ENCODE measurements at places on chromosomes 6 and 20.

DNA sequence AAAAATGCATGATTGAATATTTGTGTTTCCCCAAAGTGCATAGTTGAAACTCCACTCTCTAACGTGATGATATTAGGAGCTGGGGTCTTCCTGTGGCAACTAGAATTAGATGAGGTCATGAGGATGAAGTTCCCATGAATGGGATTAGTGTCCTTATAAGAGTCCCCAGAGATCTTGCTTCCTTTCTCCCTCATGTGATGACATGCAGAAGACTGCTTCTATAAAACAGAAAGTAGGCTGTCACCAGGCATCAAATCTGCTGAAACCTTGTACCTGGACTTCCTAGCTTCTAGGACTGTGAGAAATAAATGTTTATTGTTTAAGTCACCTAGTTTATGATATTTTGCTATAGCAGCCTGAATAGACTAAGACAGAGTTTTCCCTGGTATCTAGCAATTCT, 586.5 kb upstream of the EPHA7 start:
- DNase-seq = no peak

DNA sequence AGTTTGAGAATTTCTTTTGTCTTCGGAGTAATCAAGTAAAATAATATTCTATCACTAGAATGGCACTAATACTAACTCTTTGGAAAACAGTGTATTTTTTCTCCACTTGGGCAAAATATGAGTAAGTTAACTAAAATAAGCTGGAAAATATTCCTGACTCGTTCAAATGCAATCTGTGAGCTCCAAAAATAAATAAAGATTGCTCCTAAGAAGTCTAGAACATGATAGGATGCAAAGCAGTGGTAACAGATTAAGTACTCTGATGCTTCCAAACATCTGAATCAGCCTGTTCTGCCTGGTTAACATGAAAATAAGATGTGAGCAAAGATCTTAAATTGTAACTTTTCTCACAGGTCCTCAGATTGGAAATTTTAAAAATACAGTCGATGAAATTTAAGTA, 285.1 kb upstream of the ID4 start:
- DNase-seq = no peak

GRCh38 chr6:20873425-20874190, 339.4 kb downstream of the CDKAL1 start:
- no peak for DNase-seq

DNA sequence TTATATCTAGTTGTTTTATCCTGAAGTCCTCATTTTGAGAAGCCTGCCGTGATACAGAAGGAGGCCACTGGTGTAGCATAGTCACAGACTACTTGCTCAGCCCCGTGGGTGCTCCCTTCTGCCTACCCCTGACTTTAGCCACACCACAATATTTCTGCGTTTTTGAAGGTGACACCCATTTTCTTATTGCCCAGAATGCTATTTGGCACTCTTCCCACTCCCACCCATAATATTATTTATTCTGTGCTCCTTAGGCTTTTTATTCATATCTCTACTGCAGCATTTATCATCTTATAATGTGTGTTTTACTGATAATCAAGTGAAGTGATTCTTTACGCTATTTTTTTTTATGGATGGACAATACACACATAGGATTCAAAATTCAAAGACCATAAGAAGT, 107.3 kb downstream of the OR2B2 start:
- DNase-seq = no peak

DNA sequence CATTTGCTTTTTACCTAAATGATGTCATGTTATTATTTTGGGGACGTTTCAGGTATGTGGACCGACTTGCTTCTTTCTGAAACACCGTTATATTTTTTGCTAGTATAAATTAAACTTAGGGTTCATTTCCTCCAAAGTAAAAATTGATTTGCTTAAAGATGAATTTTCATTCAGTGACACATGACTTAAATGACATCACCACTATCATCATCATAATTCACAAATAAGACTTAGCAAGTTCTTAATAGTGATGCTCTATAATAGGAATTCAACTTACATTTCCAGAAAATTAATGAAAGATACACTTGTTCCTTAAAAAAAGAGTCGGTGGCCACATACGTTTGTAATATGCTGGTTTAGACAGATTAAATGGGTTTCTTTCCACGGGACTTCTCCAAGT, 9.3 kb downstream of the IRF4 start:
- no peak for DNase-seq

DNA sequence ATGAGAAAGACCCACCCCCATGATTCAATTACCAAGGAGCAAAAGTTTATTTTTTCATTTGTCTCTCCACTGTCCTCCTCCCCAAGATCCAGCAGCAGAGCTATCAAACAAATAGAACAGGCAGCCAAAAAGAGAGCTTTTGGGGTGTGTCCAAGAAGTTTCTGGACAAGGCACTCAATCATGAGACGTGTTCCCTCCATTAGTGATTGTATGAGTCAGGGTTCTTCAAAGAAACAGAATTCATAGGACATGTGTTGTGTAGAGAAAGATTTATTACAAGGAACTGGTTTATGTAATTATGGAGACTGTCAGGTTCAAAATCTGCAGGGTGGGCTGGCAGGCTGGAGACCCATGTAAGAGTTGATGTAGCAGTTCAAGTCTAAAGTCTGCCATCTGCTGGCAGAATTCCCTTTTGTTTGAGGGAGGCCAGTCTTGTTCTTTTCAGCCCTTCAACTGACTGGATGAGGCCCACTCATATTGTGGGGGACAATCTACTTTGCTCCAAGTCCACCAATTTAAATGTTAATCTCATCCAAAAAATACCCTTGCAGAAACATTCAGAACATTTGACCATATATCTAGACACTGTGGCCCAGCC, 248.1 kb upstream of the OPRM1 start:
- DNase-seq = no peak

- no peak for DNase-seq
Measured at GRCh38 chr6:124743420-124743819, 218.8 kb upstream of the RNF217 start.

- DNase-seq = no peak
Measured at GRCh38 chr6:131136021-131136786, 937 bp downstream of the AKAP7 start.

DNA sequence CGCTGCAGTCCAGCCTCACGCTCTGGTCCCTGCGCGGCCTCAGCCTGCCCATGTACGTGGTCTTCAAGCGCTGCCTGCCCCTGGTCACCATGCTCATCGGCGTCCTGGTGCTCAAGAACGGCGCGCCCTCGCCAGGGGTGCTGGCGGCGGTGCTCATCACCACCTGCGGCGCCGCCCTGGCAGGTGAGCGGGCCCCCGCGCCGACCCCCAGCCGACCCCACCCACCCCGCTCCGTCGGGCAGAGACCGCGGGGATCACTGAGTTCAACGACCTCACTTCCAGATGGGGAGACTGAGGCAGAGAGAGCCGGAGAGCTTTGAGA, 545 bp downstream of the SLC35D3 start:
- DNase-seq = no peak

GRCh38 chr6:43636308-43636659, 644 bp downstream of the MAD2L1BP start:
- no peak for DNase-seq

- DNase-seq = no peak
Measured at GRCh38 chr6:62740171-62740570, 454.1 kb upstream of the KHDRBS2 start.

GRCh38 chr20:41501376-41501775, 116.8 kb downstream of the CHD6 start:
- no peak for DNase-seq
